ENCODE measurements at places on chromosomes 6 and 20.

GRCh38 chr20:39270837-39271604 is 308.9 kb downstream of the DHX35 start:
- DNase-seq, result no peak

GRCh38 chr6:156113631-156114030 is 658.0 kb upstream of the NOX3 start:
- DNase-seq, result no peak

DNA sequence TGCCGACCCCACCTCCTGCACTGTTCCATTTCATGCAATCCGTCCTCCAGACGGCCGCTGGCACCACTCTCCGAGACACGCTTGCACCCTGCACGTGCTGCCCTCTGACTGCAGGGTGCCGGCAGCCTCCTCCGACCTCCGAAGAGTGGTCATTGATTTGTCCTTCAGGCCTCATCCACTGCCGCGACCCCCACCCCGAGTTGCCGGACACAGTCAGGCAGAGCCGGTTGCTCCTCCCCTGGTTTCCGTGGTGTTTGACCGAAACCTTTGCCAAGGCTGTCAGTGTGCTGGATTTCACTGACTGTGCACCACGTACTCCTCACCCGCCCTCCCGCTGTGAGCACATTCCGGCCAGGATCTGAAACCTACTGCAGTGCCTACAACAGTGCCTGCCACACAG is 156.4 kb upstream of the PDE10A start:
- no peak for DNase-seq

DNA sequence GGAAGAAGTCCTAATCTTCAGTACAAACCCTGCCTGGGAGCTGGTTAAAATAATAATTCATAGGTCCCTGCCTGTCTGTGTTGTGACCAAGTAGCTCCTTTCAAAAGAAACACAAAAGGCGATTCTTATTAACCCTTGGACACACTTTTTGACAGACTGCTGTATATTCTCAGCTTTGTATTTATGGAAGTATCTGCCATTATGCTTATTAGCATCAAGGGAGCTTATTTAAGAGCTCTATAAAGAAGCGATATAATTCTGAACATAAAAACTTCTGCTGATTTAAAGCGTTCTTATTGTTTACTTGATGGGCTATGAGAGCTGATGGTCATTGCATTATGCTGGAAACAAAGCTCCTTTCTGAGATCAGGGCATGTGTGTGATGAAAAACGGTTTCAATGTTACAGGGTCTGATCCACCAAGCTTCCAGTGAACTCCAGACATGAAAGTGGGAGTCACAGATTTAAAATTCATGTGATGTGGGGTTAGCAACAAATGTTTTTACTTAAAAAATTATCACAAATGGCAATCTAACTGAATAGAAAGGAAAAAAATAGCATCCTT is 181.8 kb upstream of the PDE10A start:
- DNase-seq, result no peak

GRCh38 chr6:32397252-32397920 is 9.6 kb downstream of the BTNL2 start:
- no peak for DNase-seq

DNA sequence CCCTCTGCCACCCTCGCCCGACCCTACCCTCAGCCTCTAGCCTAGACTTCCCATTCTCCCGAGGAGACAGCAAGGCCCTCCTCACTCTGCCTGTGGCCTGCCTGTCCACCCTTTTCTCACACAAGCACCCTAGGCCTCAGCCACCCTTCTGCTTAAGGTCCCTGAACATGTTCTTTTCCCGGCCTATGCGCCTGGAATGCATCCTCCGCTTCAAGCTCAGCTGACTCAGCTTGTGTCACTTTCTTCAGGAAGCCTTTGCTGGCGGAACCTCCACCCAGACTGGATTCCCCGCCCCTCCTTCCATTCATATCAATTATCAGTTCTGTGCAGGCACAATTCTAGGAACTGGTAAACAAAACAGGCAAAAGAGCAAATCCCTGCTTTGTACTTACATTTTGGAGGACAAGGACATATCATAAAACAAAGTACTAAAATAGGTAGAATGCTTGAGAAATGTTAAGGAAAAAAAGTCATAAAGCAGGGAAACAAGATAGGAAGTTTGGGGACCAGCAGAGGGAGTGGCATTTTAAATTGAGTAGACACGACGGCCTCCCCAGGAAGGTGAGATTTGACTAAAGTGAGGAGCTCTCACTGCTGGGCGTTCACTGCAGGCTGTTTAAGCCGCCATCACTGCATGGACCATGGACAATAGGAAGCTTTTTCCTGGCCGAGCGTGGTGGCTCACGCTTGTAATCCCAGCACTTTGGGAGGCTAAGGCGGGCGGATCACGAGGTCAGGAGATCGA is 17.9 kb upstream of the SNHG17 start:
- no peak for DNase-seq

- no peak for DNase-seq
These were observed 1648.8 kb downstream of the GRIK2 start for GRCh38 chr6:103042336-103042735.

DNA sequence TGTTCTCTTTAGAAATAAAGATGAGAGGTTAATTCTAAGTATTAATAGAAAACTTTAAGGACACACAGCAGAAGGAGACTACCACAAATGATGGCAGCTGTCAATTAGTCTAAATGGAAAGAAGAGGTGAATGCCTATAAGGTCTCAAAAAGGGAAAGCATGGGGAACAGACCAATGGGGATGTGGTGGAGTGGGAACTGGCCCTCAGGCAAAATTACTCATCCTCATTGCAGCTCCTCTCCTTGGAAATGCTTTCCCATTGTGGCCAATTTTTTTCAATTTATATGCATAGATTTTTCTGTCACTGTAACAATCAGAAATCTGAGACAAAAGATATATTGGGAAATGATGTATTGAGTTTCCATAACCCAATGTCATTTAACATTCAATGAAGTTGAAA is 222.9 kb upstream of the DEFB112 start:
- no peak for DNase-seq

All from globus pallidus (tissue), 1 donor.